Sigmoid colon (tissue), 7 donors: ENCODE measurements at places on chromosomes 3 and 15. TPM values are rescaled to one million over a fixed set of nuclear protein-coding genes. Genes with fewer than 3 reads are reported as not detected.

DNA sequence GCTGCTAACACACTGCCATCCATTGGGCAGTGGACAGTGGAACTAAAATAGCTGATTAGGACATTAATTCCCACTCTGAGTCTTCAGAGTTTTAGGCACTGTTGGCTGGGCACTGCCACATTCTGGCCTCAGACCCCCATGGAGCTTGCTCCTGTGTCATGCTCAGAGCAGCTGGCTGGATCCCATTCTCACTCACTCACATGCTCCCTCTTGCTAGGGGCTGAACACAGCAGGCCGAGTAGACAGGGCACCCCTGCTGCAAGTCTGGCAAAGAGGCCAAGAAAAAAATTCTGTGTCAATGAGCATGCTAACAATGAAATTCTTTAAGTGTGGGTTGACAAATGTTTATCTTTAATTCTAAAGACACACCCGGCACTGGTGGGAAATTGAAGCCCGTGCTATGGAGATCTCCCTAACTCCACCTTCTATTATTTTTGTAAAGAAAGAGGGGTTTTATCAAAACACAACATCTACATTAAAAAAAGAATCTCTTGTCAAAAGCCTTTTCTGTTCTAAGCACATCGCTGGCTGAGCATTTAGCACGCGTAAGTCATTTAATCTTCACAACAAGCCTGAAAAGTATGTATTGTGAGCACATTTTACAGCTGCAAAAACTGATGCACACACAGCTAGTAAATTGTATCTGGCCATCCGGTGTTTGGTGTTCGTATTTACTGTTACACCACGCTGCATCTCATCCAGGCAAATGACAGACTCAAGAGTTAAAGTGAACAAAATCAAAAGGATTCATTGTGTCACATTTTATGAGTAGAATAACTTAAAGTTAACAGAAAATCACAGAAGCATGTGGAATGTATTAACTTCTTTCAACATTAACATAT, 362.1 kb downstream of the PLOD2 start:
- H3K4me3 ChIP-seq = no peak overlapping the region
- peak; percentile 39 for DNase-seq
- H3K27ac ChIP-seq = no peak overlapping the region
- peaks cover 5% of the 10 kb centered on the region for H3K4me1 ChIP-seq
- no peaks in the 10 kb centered on the region for H3K36me3 ChIP-seq
- no peaks in the 10 kb centered on the region for H3K27me3 ChIP-seq

- H3K36me3 ChIP-seq = no peaks in the 10 kb centered on the region
- no peaks in the 10 kb centered on the region for H3K27me3 ChIP-seq
- DNase-seq = no peak
- no peak overlapping the region for H3K4me3 ChIP-seq
- peaks cover 60% of the 10 kb centered on the region for H3K4me1 ChIP-seq
- H3K27ac ChIP-seq = peak overlapping the region; percentile 61
Observed at GRCh38 chr3:116253511-116253910, 191.8 kb downstream of the LSAMP start.

FSD2 gene
- not detected for total RNA-seq

- no peak overlapping the region for H3K4me3 ChIP-seq
- no peak overlapping the region for H3K27ac ChIP-seq
- H3K4me1 ChIP-seq = no peaks in the 10 kb centered on the region
- no peaks in the 10 kb centered on the region for H3K36me3 ChIP-seq
- DNase-seq = no peak
Observed at GRCh38 chr3:16816048-16816780, 68.5 kb upstream of the PLCL2 start.

GRCh38 chr15:90762109-90762508, 45.0 kb downstream of the BLM start:
- no peaks in the 10 kb centered on the region for H3K36me3 ChIP-seq
- H3K27ac ChIP-seq = no peak overlapping the region
- no peaks in the 10 kb centered on the region for H3K4me1 ChIP-seq

GRCh38 chr15:87761736-87762509, 494.6 kb downstream of the NTRK3 start:
- DNase-seq = no peak
- H3K4me1 ChIP-seq = no peaks in the 10 kb centered on the region
- H3K36me3 ChIP-seq = no peaks in the 10 kb centered on the region
- H3K27me3 ChIP-seq = no peaks in the 10 kb centered on the region
- H3K4me3 ChIP-seq = no peak overlapping the region

- H3K4me3 ChIP-seq = no peak overlapping the region
- no peaks in the 10 kb centered on the region for H3K36me3 ChIP-seq
- H3K27me3 ChIP-seq = no peaks in the 10 kb centered on the region
- DNase-seq = no peak
- H3K4me1 ChIP-seq = no peaks in the 10 kb centered on the region
- no peak overlapping the region for H3K27ac ChIP-seq
Observed at GRCh38 chr3:109982201-109982600, 644.9 kb upstream of the DPPA4 start.

GRCh38 chr15:92653836-92654539, 1.6 kb downstream of the FAM174B start:
- no peaks in the 10 kb centered on the region for H3K36me3 ChIP-seq
- peak; percentile 76 for DNase-seq
- no peaks in the 10 kb centered on the region for H3K4me1 ChIP-seq
- H3K4me3 ChIP-seq = peak overlapping the region; percentile 50

DNA sequence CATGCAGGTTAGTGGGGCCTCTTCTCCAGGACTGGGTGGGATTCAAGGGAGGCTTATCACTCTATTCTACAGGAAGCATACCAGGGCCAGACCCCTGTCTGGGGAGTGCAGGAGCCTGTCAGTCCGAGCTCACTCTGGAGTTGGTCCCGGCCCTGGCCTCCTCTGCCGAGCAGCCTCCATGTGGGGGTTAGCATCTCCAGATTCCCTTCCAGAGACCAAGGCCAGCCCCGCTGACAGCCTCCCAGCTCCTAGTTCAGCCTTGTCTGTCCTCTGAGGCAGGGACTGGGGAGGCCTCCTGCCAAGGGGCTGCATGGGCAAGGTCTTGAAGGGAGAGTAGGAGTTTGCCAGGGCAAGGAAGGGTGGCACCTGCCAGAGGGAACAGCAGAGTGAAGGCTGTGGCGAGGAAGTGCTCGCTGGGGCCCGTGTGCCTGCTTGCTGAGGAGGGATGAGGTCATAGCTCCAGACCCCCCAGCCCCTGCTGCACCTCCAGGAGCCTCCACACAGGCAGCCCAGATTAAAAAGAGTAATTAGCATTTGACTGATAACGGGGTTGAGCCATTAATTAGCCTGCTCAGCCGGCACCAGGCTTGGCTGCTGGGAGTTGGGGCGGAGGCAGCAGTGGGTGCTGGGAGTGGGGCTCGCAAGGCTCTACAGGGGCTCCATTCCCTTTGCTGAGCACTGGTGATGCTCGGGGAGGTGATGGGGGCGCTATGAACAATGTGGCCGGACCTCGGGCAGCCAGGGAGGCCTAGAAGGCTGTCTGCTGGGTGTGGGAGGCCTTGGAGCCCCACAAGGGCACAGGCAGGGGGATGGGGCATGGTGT, 54.3 kb downstream of the DNAJB8 start:
- H3K36me3 ChIP-seq = no peaks in the 10 kb centered on the region
- no peak overlapping the region for H3K4me3 ChIP-seq
- H3K4me1 ChIP-seq = no peaks in the 10 kb centered on the region
- no peak overlapping the region for H3K27ac ChIP-seq
- H3K27me3 ChIP-seq = no peaks in the 10 kb centered on the region

- H3K4me3 ChIP-seq = no peak overlapping the region
- no peak overlapping the region for H3K27ac ChIP-seq
- H3K27me3 ChIP-seq = no peaks in the 10 kb centered on the region
- H3K4me1 ChIP-seq = no peaks in the 10 kb centered on the region
Observed at GRCh38 chr3:166275024-166275390, 437.8 kb upstream of the BCHE start.

DNA sequence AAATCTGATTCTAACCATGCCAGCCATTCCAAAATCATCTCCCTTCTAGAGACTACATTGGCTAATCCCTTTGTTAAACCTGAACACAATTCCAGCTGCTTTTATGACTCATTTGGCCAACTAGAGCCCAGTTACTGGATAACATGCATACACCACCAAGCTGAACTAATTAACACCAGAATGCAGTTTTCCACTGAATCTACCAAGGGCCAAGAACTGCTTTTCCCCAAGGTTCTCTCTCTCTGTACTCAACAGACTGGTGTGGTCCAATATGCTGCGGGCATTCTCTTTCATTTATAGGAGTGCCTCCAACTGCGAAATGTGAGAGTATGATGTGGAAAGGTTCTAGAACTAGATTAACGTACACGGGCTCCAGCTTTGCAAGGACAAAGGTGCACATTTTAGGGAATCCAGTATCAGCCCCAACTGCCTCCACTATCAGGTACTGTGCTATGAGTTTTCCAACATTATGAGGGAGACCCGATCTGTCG, 1.5 kb downstream of the CHSY1 start:
- H3K27me3 ChIP-seq = no peaks in the 10 kb centered on the region
- no peaks in the 10 kb centered on the region for H3K4me1 ChIP-seq
- no peaks in the 10 kb centered on the region for H3K36me3 ChIP-seq
- H3K27ac ChIP-seq = peak overlapping the region; percentile 80
- DNase-seq = no peak

DNA sequence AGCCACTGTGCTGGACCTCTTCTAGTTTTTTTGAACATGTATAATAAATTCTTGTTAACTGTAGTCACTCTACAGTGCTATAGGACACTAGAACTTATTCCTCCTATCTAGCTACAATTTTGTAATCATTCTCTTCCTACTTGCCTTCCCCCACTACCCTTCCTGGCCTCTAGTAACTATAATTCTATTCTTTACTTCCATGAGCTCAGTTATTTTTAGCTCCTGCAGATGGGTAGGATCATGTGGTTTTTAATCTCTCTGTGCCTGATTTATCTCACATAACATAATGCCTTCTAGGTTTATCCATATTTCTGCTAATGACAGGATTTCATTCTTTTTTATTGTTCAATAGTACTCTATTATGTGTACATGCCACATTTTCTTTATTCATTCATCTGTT, 113.2 kb upstream of the FGF7 start:
- no peak overlapping the region for H3K27ac ChIP-seq
- H3K4me1 ChIP-seq = peaks cover 17% of the 10 kb centered on the region
- no peaks in the 10 kb centered on the region for H3K36me3 ChIP-seq
- no peaks in the 10 kb centered on the region for H3K27me3 ChIP-seq
- no peak overlapping the region for H3K4me3 ChIP-seq

EXD1 gene
- not detected for total RNA-seq

DNA sequence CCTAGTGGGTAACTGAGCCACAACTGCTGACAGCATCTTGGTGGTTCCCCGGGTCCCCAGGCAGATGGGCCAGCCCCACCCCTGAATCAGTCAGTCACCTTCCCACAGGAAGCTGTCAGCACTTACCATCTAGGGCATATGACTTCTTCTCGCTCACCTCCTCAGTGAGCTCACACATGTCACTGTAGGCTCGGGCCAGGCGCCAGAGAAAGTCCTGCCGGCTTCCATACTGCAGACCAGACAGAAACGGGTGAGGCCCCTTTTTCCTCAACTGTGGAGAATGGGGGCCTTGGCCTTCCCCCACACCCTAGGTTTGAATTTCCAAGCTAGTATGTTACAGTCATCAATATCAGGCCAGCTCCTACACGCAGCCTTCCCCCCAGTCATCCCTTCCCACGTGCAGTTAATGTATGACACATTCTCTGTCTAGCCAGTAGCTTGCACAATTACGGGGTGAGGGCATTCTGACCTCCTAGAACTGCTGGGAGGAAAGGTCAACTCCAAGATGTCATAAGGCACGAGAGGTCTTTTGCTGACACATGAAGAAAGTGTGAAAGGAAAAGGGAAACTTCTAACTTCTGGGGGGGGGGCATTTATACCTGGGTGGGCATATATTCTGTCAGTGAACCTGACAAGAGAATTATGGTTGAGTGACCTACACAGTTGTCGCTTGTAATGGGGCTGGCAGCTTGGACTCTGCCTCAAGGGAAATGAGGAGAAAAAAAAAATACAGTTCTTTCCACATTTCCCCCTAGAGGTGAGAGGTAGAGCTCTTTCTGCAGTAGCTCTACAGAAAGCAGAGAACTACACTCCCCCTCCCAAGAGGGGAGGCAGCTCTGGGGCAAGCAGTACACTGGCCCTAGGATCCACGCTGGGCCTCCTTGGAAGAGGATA, 10.9 kb downstream of the RMDN3 start:
- H3K36me3 ChIP-seq = peaks cover 41% of the 10 kb centered on the region
- DNase-seq = peak; percentile 49
- no peak overlapping the region for H3K4me3 ChIP-seq
- no peaks in the 10 kb centered on the region for H3K27me3 ChIP-seq

DNA sequence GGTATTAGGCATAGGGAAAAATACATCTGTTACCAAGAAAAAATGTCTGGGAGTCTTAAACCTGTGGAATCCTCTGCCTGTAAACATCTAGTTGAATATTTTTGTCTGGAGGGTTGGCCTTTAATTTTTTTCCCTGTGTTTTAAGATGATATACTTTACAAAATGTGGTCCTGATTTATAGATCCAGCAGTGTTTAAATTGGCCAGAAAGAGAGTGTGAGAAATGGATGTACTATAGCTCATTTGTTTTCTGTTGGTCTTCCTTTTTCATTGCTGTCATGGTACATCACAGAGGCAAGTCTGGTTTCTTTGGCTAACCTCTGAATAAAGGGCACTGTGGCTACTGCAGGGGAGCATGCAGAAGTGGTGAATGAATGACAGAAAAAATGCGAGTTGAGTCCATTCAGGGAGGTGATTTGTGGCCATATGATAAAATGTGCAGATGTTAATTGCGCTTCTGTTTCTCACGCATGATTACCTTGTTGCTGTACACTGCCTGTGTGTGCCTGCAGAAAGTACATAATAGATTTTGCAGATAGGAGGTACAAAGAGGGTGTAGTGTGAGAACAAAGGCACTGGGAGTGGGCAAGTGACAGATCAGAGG, 150.0 kb downstream of the NFKBIZ start:
- no peak for DNase-seq
- H3K4me1 ChIP-seq = peaks cover 14% of the 10 kb centered on the region
- no peaks in the 10 kb centered on the region for H3K36me3 ChIP-seq

- no peak for DNase-seq
- no peaks in the 10 kb centered on the region for H3K27me3 ChIP-seq
- H3K4me3 ChIP-seq = no peak overlapping the region
- H3K27ac ChIP-seq = no peak overlapping the region
- no peaks in the 10 kb centered on the region for H3K4me1 ChIP-seq
- H3K36me3 ChIP-seq = no peaks in the 10 kb centered on the region
Observed at GRCh38 chr3:140273542-140274195, 338.7 kb downstream of the CLSTN2 start.

DNA sequence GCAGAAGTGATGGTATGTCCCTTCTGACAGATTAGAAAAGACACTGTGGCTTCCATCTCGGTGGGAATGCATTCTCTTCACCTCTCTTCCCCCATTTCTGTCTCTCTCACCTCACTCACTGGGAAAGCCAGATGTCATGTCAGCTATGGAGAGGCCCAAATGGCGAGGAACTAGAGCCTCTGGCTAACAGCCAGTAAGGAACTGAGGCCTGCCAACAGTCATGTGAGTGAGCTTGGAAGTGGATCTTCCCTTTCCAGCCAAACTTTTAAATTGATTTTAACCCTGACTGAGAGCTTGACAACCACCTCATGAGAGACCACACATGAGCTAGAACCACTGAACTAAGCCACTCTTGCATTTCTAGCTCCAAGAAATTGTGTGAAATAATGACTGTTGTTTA, 35.2 kb upstream of the CDAN1 start:
- peaks cover 7% of the 10 kb centered on the region for H3K36me3 ChIP-seq
- H3K4me3 ChIP-seq = no peak overlapping the region
- H3K27me3 ChIP-seq = no peaks in the 10 kb centered on the region
- no peaks in the 10 kb centered on the region for H3K4me1 ChIP-seq
- H3K27ac ChIP-seq = no peak overlapping the region
- DNase-seq = peak; percentile 67

ATP13A5 gene
- total RNA-seq = 1.8 TPM

GRCh38 chr15:30885814-30886213, 17.9 kb upstream of the FAN1 start:
- no peak overlapping the region for H3K4me3 ChIP-seq
- no peaks in the 10 kb centered on the region for H3K27me3 ChIP-seq
- H3K36me3 ChIP-seq = no peaks in the 10 kb centered on the region
- H3K4me1 ChIP-seq = no peaks in the 10 kb centered on the region
- no peak for DNase-seq
